ENCODE measurements at places on chromosomes 5 and 9.

- no peak for DNase-seq
Observed at GRCh38 chr5:139265001-139265400, 28.5 kb upstream of the MATR3 start.

DNA sequence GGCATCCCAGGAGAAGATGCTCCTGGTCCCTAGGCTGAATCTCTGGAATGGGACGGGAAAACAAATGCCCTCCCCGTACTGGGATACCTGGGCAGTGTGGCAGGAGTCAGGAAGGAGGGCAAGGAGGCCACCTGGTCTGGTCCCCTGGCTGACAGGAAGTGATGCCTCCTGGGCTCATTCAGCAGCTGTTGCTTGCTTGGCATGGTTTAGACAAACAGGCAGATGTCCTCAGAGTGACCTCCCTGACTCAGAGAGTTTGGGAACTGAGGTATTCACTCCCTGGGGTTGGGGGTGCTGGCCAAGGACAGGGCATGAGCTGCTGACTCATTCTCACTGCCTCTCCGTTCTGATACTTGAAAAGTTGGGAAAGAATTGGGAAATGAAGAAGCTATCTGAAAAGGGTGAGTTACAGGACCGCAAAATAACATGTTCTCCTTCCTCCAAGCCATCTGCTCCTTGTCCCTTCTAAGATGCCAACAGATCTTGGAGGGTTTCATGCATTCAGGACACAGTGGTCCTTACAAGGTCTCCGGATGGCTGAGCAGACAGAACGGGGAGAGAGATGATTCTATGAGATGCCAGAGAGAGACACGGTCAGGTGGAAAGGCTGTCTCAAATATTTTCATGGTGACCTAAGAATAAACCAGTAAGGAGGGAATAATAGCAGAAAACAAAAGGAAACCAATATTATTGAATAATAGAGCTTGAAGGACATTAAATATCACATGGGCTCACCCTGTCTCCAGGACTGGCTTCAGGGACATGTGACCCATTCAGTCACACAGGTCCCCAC lies 534.5 kb downstream of the BNC2 start:
- peak; percentile 12 for DNase-seq

GRCh38 chr5:11443831-11444230 lies 460.4 kb downstream of the CTNND2 start:
- no peak for DNase-seq

DNA sequence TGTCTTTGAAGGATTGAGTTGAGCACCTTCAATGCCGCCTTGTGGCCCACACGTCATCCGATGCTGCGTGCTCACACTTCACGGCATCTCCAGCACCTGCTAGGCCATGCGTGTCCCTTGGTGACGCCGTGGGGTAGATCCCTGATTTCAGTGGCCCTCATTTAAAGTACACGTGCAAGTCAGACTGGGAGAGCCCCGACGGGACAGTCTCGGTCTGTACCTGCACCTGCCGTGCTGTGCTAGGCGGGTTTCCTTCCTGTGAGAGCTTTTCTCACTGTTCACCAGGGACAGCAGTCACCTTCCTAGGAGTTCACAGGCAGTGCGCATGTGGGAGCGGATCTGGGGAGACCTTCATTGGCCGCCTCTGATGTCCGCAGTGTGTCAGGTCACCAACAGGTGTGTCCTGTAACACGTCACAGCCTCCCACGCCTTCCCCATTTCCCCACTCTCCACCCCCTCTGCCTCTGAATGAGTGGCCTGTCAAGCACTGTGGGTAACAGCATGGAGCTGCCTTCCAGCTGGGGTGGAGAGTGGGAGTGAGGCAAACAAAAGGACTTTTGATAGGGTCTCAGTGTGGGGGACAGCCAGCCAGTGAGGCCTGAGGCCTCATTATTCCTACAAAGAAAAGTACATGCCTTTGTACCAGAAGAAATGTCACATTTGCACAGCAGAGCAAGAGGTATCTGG lies 236.4 kb downstream of the FANCC start:
- no peak for DNase-seq

GRCh38 chr5:141867139-141867538 lies 11.1 kb downstream of the PCDH1 start:
- no peak for DNase-seq
